ENCODE measurements at places on chromosomes 6 and 20.

DNA sequence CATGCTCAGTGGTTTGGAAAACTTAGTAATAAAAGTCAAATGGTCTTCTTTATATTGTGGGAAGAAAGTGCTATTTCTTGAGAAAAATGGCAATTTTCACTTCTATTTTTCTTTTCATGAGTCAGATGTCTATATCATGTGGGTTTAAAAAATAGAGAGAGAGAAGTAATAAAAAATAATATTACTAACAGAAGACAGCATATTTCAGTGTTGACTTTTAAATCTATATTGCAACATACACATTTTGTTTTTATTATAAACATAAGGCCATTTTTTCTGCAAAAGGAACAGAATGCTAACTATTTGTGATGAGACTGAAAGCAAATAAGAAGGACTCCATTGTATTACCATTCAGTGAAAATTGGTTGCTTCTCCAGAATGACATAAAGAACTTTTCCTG, 135.1 kb upstream of the CNR1 start:
- no peak for DNase-seq

- DNase-seq, result no peak
These were observed 392.7 kb upstream of the ID4 start for GRCh38 chr6:19444481-19444880.

DNA sequence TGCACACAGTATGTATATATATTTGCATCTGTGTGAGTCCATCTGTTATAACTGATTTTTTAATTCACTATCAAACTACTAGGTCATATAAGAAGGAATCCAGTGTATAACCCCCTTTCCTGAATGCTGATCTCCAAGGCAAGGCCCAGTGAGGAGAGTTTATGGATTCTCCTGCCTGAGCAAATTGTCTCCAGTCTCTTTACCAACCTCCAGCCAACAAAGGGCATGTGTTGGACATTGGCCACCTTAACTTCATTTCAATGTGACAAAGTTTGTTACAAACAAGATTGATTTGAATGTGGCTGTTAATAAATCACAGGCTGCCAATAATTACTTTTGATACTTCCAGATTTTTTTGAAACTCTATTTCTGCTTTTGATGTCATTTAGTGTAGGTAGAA, 191.6 kb downstream of the HAO1 start:
- no peak for DNase-seq

DNA sequence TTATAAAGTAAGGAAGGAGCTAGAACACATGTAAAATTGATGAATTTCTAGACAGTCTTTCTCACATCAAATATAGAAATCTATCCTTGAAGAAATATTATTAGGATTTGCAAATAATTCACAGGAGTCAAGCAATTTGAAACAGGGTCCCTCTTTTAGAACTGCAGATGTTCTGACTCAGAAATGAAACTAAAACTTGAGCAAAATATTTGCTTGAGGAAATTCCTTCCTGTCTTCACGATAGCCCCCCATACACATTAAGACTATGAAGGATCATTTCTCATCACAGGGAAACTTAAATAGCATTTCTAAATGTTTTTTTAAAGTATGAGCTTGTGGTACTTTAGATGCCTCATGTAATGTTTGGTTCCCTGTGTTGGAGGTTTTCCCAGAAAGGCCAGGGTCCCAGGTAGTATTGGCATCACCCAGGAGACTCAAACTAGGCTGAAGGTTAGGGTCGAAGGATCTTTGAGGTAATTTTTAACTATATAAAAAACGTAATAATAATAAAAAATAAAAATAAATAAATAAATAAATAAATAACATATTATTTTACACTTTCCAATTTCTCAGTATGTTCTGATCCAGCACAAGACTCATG, 144.0 kb upstream of the TBX18 start:
- no peak for DNase-seq

GRCh38 chr20:32623667-32624157, 38.6 kb upstream of the NOL4L start:
- DNase-seq, result no peak

- no peak for DNase-seq
These were observed 7.4 kb upstream of the SCUBE3 start for GRCh38 chr6:35206346-35206745.

- DNase-seq, result no peak
These were observed 42.1 kb upstream of the SRF start for GRCh38 chr6:43128926-43129325.

GRCh38 chr6:107633680-107634323, 143.9 kb downstream of the SOBP start:
- no peak for DNase-seq

DNA sequence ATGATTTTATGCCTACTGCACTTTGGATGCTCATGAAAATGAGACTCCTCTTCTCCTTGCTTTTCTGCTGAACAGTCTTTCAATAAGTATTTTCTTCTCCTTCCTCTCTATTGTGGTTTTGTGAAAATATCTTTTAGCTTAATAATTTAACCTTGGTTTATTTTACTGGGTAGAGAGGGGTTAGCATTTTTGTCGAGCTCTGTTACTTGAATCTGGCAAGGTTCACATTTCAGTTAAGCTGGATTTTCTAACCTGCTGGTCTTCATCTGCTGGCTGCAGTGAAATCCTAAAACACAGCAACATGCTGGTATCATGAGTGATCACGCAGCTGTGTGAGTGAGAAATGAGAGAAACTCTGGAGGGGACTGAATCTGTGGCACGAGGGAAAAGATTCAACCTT, 222.7 kb upstream of the NOX3 start:
- DNase-seq, result no peak

DNA sequence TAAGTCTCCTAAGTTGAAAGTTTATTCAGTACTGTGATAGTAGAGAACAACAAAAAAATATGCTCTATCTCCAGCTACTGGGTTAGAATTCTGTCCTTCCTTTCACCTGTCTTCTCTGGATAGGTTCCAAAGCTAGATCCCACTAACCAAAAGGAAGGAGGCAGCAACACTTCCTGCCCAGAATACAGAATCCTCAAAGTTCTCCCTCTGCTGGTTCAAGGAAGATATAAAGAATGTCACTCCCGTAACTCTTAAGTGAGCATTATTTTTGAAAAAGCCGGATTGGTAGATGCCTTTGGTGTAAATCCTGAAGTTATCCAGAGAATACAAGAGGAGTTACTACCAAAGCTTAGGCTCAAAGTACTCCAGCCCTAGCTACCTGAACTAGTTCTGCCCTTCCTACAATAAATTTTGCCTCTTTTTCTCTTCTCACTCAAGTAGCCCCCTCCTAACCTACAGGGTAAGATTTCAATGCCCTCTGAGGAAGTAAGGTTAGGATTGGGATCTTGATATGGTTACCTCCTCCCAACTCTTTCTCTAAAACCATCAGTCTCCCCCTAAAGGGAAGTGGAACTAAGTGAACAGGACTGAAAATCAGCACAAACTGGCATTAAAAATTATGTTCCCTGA, 26.0 kb upstream of the CRIP3 start:
- peak; percentile 57 for DNase-seq

DNA sequence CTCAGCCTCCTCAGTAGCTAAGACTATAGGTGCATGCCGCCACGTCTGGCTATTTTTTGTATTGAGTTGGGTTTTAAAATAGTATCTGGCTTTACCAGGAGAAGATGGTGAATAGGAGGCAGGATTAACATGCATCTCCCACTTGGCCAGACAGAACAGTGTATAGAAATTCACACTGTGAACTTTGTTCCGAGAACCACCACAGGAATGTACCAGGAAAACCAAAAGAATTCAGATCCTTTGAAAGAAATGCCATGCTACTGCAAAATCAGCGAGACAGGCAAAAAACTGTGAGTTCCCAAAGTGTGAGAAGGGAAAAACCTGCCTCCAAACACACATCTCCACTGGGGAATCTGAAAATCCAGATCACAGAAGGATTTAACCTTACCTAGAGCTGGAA, 327.6 kb downstream of the NKAIN2 start:
- DNase-seq, result no peak

Measured in AML-193 (cell line).